ENCODE measurements at places on chromosomes 13 and 19. TPM values are rescaled to one million over a fixed set of nuclear protein-coding genes. Genes with fewer than 3 reads are reported as not detected.

DNA sequence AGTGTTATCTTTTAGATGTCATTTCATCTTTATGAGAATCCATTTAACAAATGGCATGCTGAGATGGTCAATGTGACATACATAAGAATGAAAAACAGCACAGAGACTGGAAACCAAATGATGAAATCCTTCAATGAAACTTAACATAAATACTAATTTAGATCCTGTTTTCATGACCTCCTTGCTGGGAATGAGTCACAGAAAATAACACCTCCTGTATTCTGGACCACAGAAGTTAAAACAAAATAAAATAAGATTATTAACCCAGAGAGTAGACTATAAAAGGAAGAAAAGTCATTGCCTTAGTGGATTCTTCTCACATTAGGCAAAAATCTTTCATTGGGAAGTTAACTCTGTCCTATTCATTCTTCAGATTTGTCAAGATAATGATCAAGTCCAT, 1.6 kb downstream of the DIAPH3 start:
- no peak for DNase-seq

DNA sequence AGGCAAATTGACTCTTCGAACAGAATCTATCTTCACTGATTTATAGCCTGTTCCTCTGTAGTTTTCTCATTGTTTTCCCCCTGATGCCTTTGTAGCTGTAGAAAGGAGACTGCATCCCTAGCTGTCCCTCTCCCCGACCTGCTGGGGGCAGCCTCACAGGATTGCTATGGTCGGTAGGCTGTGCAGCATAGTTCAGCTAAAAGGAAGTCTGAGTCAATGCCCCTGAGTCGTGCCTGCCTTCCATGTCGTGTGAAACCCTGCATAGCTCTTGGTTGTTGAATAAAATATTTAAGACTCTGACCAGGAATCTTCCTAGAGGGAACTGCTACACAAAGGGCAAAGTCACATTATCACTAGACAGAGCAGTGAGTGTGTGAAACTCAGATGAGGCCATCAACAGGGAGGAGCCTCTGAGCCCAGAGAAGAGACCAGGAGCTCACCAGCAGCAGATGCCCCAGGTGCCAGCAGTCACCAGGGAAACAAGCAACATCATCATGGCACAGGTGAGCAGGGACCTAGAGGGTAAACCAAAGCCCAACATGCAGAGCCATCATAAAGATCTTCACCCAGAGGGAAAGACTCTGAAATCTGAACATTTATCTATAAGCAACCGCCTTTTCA, 108.4 kb upstream of the NBEA start:
- DNase-seq, result no peak

SIGLEC5 gene
- polyA plus RNA-seq, result not detected

DNA sequence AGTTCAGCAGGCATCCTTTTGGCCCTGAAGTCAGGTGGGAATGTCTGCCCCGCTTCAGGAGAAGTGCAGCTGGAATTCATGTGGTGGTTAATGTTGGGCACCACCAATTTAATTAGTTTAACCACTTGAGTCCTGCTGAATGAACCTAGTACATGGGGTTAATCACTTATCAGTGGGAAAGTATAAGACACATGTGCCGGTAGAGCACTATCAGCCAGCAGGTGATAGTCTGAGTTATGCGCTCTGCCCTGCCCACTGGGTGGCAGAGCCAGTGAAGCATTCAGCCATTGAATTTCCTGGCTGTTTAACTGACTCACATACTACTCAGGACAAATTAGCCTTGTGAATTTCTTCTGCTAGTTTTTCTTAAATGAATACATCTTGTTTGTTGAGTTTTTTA, 789.7 kb upstream of the PRR20A start:
- DNase-seq, result no peak

DNA sequence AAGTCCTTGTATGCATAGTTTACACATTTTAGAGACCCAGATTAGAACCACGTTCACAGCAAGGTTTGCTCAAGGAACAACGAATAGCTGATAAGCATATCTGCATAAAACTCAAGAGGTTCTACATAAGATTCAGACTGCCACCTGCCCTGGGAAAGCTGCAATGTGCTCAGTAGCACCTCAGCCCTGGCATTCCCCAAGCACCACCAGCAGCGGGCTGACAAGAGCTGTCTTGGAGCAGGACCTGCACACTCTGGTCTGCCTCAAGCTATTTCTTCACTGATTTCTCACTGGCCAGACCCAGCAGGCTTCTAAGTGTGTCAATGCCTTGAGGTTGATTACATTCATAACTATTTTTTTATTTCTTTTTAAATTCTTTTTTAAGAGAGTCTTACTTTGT, 65.8 kb upstream of the UQCRFS1 start:
- no peak for DNase-seq

DNA sequence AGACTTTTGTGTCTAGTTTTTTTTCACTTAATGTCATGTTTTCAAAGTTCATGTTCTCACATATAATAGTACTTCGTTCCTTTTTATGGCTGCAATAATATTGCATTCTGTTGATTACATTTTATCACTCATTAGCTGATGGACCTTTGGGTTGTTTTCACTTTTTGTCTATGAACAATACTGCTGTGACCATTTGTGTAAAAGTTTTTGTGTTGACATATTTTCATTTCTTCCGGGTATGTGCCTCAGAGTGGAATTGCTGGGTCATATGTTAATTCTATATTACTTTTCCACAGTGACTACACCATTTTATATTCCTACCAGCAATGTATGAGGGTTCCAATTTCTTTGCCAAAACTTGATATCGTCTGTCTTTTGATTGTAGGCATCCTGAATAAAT, 85.8 kb upstream of the MLNR start:
- no peak for DNase-seq

ACP7 gene
- 0.03 TPM for polyA plus RNA-seq

FXYD7 gene
- 0.31 TPM for polyA plus RNA-seq

DNA sequence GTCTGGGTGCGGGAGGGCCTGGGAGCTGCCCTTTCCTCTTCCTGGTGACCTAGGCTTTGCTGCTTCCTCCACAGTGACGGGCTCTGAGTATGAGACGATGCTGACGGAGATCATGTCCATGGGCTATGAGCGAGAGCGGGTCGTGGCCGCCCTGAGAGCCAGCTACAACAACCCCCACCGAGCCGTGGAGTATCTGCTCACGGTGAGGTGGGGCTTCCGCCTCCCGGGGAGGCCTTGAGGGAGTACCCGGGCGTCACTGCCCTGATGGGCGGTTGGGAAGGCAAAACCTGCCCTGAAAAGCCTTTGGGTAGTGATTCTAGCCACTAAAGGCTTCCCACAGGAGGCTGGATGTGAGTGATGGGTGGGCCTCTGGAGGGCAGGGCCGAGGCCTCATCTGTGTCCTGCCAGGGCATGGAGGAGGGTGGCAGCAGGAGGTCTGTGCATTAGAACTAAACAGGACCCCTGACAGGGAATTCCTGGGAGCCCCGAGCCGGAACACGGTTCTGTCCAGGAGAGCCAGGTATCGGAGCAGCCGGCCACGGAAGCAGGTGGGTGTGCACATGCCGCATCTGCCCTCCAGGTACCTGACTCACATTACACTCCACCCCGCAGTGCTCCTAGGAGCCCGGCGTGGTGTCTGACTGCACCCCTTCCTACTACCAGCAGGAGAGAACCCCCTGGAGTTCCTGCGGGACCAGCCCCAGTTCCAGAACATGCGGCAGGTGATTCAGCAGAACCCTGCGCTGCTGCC, 3.1 kb downstream of the RAD23A start:
- no peak for DNase-seq

- DNase-seq, result peak; percentile 75
Observed at GRCh38 chr19:58117841-58118575, 20.0 kb upstream of the ZSCAN18 start.

DNA sequence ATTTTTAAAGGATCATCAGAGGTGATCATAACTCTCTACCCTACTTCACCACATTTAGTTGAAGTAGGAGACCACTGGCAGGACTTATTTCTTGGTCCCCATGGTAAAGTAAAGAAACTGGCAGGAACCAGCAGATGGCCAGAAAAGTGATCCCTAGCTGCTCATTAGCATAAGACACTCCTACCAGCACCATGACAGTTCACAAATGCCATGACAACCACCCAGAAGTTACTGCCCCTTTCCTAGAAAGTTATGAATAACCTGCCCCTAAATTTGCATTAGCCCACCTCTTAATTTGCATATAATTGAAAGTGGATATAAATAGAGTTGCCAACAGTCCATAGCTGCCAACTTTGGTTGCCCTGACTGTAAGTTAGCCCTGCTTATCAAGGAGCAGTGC, 18.4 kb upstream of the RUBCNL start:
- DNase-seq, result no peak

GRCh38 chr13:51396352-51396751, 56.5 kb downstream of the INTS6 start:
- DNase-seq, result no peak

SIAH3 gene
- 0.06 TPM for polyA plus RNA-seq

DNA sequence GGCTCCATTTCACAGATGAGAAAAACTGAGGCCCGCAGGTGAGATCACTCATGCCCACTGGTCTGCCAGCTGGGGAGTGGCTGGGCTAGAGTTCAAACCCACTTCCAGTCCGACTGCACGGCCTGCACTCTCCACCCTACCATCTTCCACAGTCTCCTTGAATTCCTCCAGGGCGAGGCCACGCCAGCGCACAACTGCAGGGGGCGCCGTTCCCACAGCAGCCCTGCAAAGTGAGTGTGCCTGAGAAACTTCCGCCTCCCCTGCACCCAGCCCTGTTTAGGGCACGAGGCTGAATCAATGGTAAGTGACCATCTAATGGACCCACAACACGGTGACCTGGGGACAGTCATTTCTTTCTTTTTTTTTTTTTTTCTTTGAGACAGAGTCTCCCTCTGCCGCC, 829 bp upstream of the ATCAY start:
- DNase-seq, result no peak

LIM2 gene
- not detected for polyA plus RNA-seq

MUC16 gene
- 2.4 TPM for polyA plus RNA-seq

RFPL4AL1 gene
- polyA plus RNA-seq, result not detected

- no peak for DNase-seq
Observed at GRCh38 chr19:17807731-17808316, 12.9 kb downstream of the B3GNT3 start.

DNA sequence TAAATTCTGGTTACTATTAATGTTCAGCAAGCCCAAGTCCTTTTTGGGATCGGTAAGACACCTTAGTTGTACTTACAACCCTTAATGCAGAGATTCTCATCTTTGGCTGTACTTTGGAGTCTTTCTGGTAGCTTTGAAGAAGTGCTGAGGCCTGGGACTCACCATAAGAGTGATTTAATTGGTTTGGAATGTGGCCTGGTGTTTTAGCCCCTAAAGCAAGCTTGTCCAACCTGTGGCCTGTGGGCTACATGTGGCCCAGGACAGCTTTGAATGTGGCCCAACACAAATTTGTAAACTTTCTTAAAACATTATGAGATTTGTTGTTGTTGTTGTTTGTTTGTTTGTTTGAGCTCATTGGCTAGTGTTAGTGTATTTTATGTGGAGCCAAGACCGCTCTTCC, 215.3 kb downstream of the ZIC5 start:
- DNase-seq, result no peak

BRCA2 gene
- 1.1 TPM for polyA plus RNA-seq

DACH1 gene
- polyA plus RNA-seq, result 2.0 TPM

STOML3 gene
- polyA plus RNA-seq, result 2.0 TPM

GRCh38 chr13:113970810-113971470, 2.9 kb downstream of the C13orf46 start:
- DNase-seq, result peak; percentile 59

GRCh38 chr13:21522847-21523246, 63.7 kb upstream of the ZDHHC20 start:
- no peak for DNase-seq

DNA sequence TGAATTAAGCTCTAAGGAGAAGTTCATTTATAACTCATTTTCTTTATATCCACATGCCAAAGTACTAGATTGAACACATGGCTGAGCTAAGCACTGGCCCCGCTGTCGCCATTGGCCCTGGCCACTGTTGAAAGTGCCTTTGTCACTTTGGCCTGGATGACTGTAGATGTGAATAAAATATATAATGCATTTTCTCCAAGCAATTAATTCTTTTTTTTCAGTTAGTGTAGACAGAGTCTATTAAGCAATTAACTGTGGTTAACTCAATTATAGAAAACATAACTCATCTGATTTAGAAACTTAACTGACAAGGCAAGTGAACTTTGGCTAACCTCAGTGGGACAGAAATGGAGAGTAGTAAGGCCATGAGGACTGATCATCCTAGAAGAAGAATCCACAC, 965.6 kb downstream of the EFNB2 start:
- no peak for DNase-seq

CEP89 gene
- 8.7 TPM for polyA plus RNA-seq

- DNase-seq, result no peak
Observed at GRCh38 chr13:71079638-71080037, 787.4 kb downstream of the DACH1 start.

DNA sequence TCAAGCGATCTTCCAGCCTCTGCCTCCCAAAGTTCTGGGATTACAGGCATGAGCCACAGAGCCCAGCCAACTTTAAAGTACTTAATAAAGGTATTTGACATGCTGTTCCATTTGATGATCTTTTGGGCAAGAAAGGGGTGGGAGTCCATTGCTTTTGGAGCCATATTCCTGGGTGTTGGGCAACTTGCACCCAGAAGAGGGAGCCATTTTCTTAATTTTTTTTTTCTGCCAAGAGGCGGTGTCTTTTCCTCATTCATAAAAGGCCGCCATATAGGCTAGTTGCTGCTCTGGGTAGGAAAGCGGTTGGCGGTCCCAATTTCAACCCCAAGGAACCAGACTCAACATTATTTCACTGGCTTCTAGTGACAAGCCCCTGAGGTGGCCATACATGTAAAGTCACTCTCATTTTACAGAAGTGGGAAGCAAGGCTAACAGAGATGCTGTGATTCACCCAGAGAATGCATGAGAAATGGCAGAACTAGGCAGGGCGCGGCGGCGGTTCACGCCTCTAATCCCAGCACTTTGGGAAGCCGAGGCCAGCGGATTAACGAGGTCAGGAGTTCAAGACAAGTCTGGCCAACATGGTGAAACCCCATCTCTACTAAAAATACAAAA, 139.6 kb downstream of the CACNA1A start:
- DNase-seq, result no peak

ZNF229 gene
- 0.81 TPM for polyA plus RNA-seq

DNA sequence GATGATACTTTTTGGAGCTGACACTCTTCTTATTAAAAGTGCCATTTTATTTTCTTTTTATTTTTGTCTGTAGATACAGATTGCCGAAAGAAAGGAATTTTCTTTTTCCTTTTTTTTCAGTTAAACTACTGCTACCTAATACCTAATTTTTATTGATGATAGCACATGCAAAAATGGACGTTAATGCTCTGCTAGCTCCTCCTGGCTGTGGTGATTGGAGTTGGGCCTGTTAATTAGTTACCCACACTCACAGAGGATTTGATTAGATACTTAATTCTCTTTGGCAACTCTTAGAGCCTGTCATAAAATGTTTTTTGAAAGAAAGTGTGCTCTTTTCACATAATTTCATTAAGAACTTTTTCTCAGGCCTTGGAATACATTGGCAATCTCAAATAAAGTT, 366.8 kb downstream of the DCT start:
- DNase-seq, result no peak

Data from lung (tissue), 17 donors.